Left ventricle myocardium inferior (tissue), 1 donor: ENCODE measurements at places on chromosomes 7 and 10. TPM values are rescaled to one million over a fixed set of nuclear protein-coding genes. Genes with fewer than 3 reads are reported as not detected.

Gene KEL
- 0.38 TPM for total RNA-seq

Gene RTKN2
- not detected for total RNA-seq

Gene HOXA6
- total RNA-seq, result not detected

Gene MYL10
- not detected for total RNA-seq

Gene LRRC61
- 4.3 TPM for total RNA-seq

Gene TMEM178B
- 35.9 TPM for total RNA-seq
